ENCODE measurements at places on chromosomes 3 and 15. TPM values are rescaled to one million over a fixed set of nuclear protein-coding genes. Genes with fewer than 3 reads are reported as not detected.

The UBP1 gene
- total RNA-seq, result 56.2 TPM

The EXD1 gene
- not detected for total RNA-seq

The ATP10A gene
- 17.8 TPM for total RNA-seq

The CKMT1B gene
- 0.41 TPM for total RNA-seq

The RUBCN gene
- total RNA-seq, result 27.3 TPM

The SENP5 gene
- total RNA-seq, result 28.0 TPM

The SPTSSB gene
- total RNA-seq, result not detected

The TRPM1 gene
- not detected for total RNA-seq

The OCA2 gene
- total RNA-seq, result not detected

The EPHB3 gene
- not detected for total RNA-seq

The SHQ1 gene
- total RNA-seq, result 31.4 TPM

The LPCAT4 gene
- 55.6 TPM for total RNA-seq
